Urinary bladder (tissue), 4 donors: ENCODE measurements at places on chromosomes 1 and 21.

- DNase-seq = no peak
Measured at GRCh38 chr21:25885405-25885804, 150.6 kb downstream of the GABPA start.

GRCh38 chr1:227793948-227794816, 21.3 kb upstream of the PRSS38 start:
- no peak for DNase-seq

GRCh38 chr21:46150491-46151121, 4.8 kb downstream of the FTCD start:
- DNase-seq = no peak

- DNase-seq = no peak
Measured at GRCh38 chr21:20253261-20253660, 744.9 kb upstream of the NCAM2 start.

- no peak for DNase-seq
Measured at GRCh38 chr1:147853391-147853790, 49.2 kb upstream of the GJA8 start.

DNA sequence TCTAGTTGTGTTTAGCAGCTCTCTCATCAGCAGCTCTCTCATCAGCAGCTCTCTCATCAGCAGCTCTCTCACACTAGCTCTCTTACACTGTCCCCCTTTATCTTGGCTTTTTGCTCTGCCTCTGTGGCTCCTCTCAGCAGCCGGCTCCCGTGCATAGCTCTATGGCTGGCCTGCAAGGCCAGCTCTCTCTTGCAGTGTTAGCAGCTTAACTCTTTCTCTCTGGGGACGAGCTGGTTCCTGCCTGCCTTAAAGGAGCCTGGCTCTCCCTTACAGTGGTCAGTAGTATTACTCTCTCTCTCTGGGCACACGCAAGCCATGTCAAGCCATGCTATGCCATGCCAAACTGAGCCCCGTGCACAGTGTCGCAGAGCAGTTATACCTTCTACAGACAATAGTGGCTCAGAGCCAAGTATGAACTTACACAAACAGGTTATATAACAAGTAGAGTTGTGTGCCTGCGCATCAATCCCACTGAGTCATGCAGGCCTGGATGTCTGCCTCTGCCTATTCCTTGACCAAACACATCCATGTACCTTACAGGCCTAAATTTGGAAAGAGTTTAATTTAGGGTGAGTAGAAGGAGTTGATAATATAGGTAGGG, 295.9 kb downstream of the TPR start:
- DNase-seq = no peak

GRCh38 chr1:26811057-26811456, 15.4 kb upstream of the ZDHHC18 start:
- DNase-seq = no peak

GRCh38 chr1:109664671-109665070, 3.2 kb upstream of the GSTM2 start:
- DNase-seq = no peak

- DNase-seq = no peak
Measured at GRCh38 chr1:16391411-16391810, 24.4 kb downstream of the SZRD1 start.

DNA sequence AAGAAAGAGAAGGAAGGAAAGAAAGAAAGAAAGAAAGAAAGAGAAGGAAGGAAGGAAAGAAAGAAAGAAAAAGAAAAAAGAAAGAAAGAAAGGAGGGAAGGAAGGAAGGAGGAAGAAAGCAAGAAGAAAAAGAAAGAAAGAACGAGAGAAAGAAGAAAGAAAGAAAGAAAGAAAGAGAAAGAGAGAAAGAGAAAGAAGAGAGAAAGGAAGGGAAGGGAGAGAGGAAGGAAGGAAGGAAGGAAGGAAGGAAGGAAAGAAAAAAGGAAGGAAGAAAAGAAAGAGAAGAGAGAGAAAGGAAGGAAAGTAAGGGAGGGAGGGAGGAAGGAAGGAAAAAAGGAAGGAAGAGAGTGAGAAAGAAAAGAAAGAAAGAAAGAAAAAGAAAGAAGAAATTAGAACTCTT, 95.4 kb upstream of the ZNF281 start:
- no peak for DNase-seq

GRCh38 chr1:184563308-184563707, 176.5 kb downstream of the C1orf21 start:
- DNase-seq = no peak

- no peak for DNase-seq
Measured at GRCh38 chr1:185980891-185981290, 246.7 kb downstream of the HMCN1 start.
